Hepatocyte (in vitro differentiated cells): ENCODE measurements at places on chromosomes 5 and 9.
A peak's percentile ranks its signal among the peaks of the same experiment; 100 is the strongest.

DNA sequence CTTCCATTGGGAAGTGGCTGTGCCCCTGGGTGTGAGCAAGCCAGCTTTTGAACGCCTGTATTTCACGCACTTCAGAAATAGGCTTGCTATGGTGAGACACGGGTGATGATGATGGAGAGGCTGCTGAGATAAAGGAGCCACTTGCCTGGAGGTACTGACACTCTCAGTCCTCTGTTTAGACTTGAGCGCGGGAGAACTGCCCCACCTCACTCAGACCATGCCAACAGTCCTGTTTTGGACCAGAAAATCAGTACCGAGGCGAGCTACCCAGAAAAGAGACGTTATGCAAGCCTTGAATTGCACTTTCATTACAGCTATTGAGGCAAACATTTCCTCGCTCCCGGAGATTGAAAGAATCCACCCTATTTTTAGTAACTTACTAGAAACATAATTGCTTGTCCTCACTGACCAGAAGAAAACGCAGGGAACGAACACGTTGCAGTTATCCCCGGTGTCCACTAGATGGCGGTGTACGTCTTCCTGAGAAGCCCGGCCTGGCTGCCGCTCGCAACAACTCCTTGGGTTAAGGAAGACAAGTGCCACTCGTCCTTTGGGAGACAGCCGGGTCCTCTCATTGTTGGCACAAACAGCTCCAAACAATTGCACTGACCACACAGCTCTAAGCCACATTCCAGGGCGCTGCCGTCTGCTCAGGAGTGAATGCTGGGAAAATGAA is 142.4 kb downstream of the PSAT1 start:
- H3K36me3 ChIP-seq = no peaks in the 10 kb centered on the region
- DNase-seq = peak; percentile 92
- H3K27me3 ChIP-seq = no peaks in the 10 kb centered on the region
- no peak overlapping the region for H3K27ac ChIP-seq

GRCh38 chr5:126446498-126447224 is 23.5 kb downstream of the GRAMD2B start:
- peaks cover 16% of the 10 kb centered on the region for H3K4me1 ChIP-seq
- H3K4me3 ChIP-seq = no peak overlapping the region
- no peaks in the 10 kb centered on the region for H3K27me3 ChIP-seq
- no peaks in the 10 kb centered on the region for H3K36me3 ChIP-seq

GRCh38 chr5:91168859-91169258 is 214.3 kb downstream of the ARRDC3 start:
- no peaks in the 10 kb centered on the region for H3K36me3 ChIP-seq
- H3K4me1 ChIP-seq = no peaks in the 10 kb centered on the region

- H3K4me3 ChIP-seq = no peak overlapping the region
- H3K27ac ChIP-seq = no peak overlapping the region
- H3K36me3 ChIP-seq = no peaks in the 10 kb centered on the region
- no peaks in the 10 kb centered on the region for H3K27me3 ChIP-seq
- DNase-seq = no peak
These were observed 28.3 kb downstream of the TPD52L3 start for GRCh38 chr9:6356441-6356840.

GRCh38 chr9:37209431-37210386 is 89.3 kb downstream of the ZCCHC7 start:
- no peaks in the 10 kb centered on the region for H3K27me3 ChIP-seq
- no peak for DNase-seq
- H3K36me3 ChIP-seq = no peaks in the 10 kb centered on the region
- H3K4me3 ChIP-seq = no peak overlapping the region
- no peaks in the 10 kb centered on the region for H3K4me1 ChIP-seq
